ENCODE measurements at places on chromosomes 16 and 17.
A peak's percentile ranks its signal among the peaks of the same experiment; 100 is the strongest.

GRCh38 chr16:11211061-11211976 lies 44.7 kb downstream of the SOCS1 start:
- no peak for DNase-seq

DNA sequence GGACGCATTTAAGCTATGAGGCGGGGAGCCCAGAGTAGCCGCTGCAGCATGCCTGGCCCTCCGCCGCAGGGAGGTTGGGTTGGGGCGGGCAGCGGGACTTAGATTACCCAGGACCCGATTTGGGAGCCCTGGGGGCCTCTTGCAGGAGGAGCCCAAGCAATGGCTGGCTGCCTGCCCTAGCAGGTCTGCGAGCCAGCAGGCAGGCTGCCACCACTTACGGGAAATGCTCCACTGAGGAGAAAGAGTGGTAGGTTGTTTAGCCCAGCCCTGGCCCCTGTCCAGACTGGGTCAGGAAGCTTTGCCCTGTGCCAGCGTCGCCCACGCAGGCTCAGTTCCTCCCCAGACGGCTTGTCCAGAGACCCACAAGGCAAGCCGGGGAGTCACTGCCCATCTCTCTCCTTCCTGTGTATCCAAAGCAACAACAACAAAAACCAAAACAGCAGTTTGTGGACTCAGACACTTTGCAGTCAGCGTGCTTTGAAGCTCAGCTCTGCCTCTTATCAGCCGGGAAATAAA lies 10.3 kb upstream of the TVP23A start:
- no peak for DNase-seq

- DNase-seq: no peak
Measured at GRCh38 chr17:6380915-6381438, 53.9 kb downstream of the AIPL1 start.

- DNase-seq: no peak
Measured at GRCh38 chr17:55990332-55991006, 162.8 kb upstream of the ANKFN1 start.

- no peak for DNase-seq
Measured at GRCh38 chr16:86396422-86396821, 113.9 kb upstream of the FOXF1 start.

DNA sequence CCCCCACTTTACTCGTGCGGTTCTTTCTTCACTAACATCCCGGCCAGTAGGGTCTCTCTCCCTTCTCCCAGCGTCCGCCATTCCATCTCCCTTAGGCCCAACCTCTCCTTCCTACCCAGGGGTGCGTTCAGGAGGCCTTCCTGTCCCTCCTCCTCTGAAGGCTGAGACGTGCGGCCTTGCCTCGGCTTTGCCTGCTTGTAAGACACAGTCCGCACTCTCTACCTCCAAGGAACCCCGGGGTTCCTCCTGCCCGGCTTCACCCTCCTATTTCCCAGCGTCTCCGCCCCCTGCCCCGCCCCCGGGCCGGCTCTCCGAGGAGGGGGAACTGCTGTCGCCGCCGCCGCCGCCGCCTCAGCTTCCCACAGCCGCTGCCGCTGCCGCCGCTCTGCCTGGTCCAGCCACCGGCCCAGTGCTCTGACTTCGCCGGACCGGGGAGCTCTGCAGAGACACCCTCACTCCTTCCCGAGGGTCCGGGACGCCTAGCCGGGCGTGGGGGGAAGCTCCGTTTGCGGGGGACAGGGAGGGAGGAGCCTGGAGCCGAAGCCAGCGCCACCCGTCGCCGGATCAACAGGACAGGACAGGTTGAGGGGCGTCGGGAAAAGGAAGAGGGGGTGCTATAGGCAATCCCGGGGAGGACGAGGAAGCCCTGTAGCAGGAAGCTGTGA lies 1.2 kb upstream of the FGF11 start:
- DNase-seq: no peak

DNA sequence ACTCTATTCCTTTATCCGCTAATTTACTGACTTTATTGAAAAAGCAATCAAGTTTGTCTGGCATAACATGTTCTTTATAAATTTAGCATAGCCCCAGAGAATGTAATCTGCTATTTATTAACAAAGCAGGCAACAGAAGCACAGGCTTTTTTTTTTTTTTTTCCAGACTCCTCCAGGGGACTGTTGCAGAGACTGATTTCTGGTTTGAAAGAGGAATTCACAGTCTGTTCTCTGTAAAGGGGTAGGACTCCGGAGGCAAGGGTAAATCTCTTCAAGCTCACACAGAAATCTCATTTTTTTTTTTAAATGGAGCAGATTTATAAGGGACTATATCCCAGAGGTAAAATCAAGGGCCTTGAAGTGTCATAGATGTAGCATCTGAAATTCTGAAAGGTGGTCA lies 1386.5 kb upstream of the CDH8 start:
- DNase-seq: no peak

DNA sequence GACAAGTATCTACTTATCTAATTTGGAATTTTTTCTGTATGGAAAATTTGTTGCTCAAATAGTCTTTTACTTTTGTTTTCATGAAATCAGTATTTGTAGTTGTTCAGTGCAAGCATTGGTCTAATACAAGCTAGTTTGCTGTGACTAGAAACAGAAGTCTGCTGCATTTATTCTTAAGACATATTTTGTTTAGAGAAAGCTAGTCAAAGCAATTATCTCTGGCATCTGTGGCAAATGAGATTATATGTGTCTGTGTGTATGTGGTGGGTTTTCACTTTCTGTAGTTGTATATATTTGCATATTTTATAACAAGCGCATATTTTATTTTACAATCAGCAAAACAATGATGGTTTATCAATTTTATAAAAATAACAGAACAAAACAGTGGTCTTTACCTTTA lies 96.0 kb upstream of the SIAH1 start:
- no peak for DNase-seq

- no peak for DNase-seq
Measured at GRCh38 chr17:60646701-60647100, 30.9 kb upstream of the BCAS3 start.

GRCh38 chr17:39960524-39961041 lies 2.2 kb upstream of the GSDMA start:
- DNase-seq: no peak

- no peak for DNase-seq
Measured at GRCh38 chr16:87040169-87041117, 276.7 kb downstream of the C16orf95 start.

DNA sequence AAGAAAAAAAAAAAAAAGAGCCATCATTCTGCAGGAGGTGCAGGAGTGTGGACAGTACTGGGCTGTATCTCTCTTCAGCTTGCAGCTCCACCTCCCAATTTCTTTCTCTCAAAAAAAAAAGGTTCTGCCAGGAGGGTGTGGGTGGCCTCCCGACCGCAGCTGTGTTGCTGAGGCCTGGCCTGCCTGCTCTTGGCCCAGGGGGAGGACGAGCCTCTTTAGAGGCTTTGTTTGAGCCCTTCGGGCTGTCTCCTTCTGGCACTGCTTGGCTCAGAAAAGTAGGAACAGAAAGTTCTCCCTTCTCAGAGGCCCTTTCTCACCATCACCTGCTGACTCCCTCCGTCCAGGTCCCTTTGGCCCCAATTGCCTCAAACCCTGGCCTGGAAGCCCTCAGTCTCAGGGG lies 22.2 kb upstream of the C17orf107 start:
- no peak for DNase-seq

DNA sequence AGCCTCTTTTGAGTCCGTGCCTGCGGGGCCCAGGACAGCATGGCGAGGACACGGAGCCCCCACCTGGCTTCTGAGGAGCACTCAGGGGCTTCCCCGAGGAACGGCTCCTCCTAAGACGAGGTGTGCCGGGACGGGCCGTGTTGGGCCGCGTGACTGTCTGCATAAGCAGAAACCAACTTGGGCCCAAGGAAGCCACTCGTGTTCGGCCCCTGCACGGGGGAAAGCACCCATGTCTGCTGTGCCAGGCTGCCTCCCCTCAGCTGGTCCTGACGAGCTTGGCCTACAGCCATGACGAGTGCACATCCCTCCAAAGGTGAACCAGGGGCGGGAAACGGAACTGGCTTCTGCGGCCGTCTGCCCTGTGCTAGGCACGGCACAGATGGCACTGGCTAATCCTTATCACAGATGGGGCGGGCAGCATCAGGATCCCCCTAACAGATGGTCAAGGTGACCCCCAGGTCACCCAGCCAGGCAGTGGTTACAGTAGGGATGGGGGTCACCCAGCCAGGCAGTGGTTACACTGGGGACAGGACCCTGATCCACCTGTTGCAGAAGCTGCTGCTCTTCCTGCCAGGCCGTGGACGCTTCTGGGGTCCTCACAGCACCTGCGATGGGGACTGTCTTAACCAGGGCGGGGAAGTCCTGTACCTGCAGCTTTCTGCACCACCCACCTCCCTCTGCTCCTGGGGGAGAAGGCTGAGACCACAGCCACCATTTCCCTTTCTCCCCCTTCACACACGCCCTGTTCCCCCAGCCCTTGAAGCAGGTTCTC lies 25.6 kb downstream of the MRM3 start:
- DNase-seq: no peak

DNA sequence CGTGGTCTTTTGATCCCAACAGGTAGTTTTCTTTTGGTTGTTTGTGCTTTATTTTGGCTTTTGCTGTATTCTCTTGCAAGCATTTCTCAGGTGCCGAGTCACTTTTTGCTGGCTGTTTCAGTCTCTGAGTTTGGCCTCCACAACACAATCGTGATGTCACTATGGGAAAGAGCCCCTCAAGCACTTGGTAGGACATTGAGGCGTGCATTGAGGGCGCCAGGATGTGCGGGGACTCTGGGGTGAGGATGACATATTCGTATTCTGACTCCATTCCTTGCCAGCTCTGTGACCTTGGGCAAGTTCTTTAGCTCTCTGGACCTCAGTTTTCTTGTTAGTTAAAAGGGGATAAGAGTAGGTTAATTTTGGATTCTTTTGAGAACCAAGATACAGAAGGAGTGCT lies 13.0 kb downstream of the KSR1 start:
- DNase-seq: no peak

DNA sequence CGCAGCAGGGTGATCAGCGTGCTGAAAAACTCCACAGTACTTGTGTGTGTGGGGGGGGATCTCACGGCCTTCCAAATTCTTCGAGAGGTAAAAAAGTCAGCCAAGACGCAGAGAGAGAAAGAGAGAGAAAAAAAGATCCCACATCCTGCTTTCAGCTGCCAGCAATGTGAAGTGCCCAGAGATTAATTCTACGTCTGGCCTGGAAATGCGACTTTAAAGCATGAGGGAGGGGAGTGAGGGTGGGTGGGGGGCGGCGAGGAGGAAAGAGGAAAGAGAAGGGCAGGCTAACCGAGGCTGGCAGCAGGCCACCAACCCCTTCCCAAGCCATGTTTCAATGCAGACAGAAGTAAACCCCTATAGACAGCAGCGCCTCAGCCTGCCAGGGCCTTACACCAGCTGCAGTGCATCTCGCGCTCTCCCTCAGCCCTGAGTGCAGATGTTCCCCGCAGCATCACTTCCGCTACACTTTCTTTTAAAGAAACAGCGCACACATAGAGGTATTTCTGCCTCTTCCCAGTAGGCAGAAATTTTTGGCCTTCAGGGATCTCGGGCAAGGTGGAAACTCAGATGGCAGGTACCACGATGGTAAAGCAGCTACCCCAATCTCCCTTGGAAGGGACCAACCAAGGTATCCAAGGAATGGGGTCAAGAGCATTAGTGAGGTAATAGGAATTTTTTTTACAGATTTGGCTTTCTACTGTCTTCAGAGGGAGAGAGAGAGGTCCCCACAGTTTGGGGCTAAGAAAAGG lies 87.8 kb downstream of the SMG6 start:
- no peak for DNase-seq

DNA sequence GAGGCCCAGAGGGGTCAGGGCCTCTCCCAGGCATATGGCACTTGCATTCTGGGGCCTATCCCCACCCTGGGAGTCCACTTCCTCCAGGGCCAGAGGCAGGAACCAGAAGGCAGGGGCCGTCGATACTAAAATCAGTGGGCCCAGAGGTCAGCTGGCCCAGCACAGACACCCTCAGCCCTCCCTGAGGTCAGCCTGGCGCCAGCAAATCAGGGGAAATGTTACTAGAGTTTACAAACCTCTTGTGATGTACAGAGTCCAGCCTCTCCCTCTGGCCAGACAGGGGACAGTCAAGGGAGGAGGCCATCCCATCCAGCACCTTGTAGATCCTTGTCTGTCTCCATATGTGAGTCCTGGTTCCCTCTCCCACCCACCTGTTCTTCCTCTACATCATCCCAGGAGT lies 10.8 kb downstream of the CDH5 start:
- no peak for DNase-seq

DNA sequence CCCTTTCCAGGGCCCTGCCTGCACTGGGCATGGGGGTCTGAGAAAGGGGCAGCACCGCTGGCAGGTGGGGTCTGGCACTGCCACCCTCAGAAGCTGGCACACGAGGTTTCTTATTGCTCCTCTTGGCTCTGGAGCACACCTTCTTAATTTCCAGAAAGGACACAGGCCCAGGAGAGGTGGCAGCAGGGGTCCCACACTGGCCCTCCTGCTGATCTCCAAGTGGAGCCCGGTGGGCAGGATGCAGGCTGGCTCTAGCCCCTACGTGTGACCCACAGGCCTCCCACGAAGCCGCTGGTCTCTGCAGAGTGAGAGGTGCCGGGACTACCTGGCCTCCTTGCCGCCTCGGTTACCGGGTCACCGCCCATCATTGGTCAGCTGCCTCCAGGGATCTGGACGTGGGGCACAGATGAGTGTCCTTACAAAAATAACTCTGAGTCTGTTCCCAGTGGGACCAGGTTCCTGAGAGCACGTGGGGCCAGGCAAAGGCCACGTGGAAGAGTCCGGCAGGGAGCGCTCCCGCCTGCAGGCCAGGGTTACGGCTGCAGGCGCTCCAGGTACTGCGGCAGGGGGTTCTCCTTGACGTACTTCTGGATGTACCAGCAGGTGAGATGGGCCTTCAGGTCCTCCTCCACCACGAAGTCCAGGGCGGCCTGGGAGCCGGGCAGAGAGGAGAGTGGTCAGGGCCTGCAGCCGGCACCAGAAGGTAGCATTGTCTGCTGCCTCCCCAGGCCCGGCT lies 10.3 kb downstream of the NATD1 start:
- no peak for DNase-seq

GRCh38 chr16:31177136-31177535 lies 2.8 kb upstream of the FUS start:
- DNase-seq: peak; percentile 23

DNA sequence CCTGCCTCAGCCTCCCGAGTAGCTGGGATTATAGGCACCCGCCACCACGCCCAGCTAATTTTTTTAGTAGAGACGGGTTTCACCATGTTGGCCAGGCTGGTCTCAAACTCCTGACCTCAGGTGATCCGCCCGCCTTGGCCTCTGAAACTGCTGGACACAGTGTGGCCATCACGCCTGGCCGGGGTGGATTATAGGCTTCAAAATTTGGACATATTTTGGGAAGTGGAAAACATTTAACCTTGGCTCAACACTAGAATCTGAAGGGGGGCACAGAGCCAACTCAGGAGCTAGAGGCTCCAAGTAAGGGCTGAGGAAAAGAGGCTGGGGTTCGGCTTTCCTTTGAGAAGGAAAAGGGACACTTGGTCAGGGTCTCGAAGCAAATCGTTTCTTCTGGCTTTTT lies 2.2 kb upstream of the CDK5R1 start:
- no peak for DNase-seq

GRCh38 chr17:56819431-56820145 lies 14.1 kb downstream of the C17orf67 start:
- DNase-seq: peak; percentile 79

- DNase-seq: no peak
Measured at GRCh38 chr17:6796017-6796886, 20.2 kb downstream of the FBXO39 start.

- no peak for DNase-seq
Measured at GRCh38 chr17:31786796-31787481, 72.1 kb downstream of the COPRS start.

- no peak for DNase-seq
Measured at GRCh38 chr17:20300436-20300934, 166.9 kb downstream of the LGALS9B start.
